ENCODE measurements at places on chromosomes 6 and 20.

DNA sequence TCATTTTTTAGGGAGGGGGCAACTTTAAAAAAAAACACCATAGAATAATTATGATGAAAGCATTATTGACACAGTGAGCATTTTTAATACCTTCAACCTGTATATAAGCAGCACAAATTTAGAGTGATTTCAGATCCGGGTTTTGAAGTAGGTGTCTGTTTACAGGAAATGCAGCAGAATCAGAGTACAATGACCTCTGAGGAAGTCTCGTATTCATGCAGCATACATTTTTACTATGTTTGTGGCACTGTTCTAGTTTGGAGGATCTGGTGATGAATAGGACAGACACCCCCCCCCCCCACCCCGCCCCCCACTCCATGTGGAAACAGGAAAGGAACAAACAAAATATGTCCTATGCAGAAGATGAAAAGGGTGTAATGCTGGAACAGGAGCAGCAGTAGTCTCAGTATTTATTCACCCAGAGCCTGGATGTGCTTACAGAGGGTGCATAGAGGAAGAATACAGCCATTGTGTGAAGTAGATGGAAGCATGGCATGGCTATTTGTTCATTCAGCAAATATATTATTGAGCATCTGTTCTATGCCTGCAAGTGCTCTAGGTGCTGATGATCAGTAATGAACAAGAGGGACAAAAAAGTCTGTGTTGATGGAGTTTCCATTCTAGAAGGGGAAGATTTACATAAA, 19.7 kb downstream of the VAPB start:
- DNase-seq, result no peak

DNA sequence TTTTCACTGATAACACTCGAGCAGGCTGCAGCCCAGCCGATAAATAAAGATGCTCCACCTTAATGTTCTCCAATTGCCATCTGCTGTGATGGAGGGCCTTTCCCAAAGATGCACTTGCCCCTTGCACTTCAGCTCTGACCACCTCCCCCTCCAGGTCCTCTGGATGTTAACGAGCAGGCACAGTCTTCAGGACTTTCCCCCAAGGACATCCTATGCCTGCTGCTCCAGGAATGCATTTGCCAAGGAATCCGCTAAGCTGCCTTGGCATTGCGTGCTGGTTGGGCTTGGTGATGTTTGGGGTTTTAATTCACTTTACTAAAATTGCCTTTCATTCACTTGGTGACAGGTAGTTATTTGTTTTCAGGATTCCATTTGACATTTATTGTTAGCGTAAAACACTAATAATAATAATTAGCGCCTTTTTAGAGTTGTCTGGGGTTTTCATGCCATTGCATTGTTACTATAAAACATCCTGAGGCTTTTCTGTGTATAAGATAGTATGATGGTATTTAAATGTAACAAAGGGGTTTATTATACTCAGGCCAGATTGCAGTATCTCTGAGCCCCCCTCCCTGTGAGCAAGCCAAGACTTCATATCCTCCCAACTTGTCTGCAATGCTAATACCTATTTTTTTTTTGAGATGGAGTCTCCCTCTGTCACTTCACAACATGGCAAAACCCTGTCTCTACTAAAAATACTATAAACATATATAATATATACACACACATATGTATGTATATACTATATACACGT, 66.7 kb upstream of the TSHZ2 start:
- DNase-seq, result no peak

GRCh38 chr20:12598894-12599293, 409.9 kb upstream of the SPTLC3 start:
- DNase-seq, result no peak

DNA sequence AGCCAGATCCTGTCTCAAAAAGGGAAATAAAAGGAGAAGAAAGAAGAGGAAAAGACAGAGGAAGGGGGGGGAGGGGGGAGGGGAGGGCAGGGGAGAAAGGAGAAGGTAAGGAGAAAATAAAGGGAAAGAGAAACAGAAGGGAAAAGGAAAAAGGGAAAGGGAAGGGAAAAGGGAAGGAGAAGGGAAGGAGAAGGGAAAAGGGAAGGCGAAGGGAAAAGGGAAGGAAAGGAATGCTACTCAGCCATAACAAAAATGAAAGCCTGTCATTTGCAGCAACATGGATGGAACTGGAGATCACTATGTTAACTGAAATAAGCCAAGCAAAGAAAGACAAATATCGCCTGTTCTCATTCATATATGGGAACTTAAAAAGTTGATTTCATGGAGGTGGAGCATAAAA, 22.3 kb downstream of the RBM24 start:
- no peak for DNase-seq

DNA sequence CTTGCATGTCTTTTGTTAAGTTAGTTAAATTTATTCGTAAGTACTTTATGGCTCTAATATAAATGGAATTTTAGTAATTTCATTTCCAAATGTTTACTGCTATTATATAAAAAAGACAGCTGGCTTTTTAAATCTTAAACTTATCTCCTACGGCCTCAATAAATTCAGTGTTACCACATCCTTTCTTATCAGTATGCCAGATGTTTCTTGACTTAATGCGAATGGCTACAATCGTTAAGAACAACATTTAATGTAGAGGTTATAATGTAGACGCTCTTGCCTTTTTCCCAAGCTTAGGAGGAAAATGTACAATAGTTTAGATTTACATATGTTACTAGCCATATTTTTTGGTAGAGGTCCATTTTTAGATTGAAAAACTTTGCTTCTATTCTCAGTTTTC, 659.4 kb downstream of the TENT5A start:
- DNase-seq, result no peak

- no peak for DNase-seq
Measured at GRCh38 chr6:15256538-15257271, 10.8 kb downstream of the JARID2 start.

DNA sequence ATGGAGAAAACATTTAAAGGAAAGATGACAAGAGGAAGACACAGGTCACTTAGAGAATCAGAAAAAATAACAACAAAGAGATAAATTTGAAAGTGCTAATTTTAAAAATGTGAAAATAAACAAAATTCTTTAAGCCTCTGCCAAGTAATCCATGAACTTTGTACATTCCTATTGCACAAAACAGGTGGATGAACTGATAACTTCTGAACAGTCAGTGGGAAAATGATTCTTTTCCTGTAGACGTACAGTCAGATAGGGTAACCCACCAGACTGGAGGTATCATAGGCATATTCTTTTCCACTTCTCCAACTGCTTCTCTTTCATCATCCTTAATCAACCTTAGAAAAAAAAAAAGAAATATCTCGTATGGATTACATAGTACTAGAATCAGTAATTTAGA, 36.5 kb upstream of the CRISP1 start:
- no peak for DNase-seq

- DNase-seq, result no peak
Measured at GRCh38 chr6:75331151-75331550, 46.6 kb upstream of the TMEM30A start.

DNA sequence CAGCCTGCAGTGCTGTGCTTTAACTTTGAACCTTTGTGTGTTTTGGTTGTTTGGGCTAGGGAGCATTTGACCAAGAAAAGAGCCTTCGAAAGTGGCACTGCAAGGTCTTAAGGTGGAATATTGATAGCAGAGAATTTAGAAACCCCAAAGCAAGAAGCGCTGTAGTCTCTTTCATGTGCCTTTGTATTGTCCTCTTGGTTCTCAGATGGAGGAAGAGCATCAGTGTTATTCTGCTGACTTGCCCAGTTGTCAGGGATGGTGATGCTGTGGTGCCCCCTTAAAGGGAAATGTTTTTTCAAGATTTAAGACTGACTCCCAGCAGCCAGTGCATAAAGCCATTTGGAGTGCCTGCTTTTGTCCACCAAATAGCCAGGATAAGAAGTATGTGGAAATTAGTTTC, 102.7 kb upstream of the INSM1 start:
- no peak for DNase-seq

DNA sequence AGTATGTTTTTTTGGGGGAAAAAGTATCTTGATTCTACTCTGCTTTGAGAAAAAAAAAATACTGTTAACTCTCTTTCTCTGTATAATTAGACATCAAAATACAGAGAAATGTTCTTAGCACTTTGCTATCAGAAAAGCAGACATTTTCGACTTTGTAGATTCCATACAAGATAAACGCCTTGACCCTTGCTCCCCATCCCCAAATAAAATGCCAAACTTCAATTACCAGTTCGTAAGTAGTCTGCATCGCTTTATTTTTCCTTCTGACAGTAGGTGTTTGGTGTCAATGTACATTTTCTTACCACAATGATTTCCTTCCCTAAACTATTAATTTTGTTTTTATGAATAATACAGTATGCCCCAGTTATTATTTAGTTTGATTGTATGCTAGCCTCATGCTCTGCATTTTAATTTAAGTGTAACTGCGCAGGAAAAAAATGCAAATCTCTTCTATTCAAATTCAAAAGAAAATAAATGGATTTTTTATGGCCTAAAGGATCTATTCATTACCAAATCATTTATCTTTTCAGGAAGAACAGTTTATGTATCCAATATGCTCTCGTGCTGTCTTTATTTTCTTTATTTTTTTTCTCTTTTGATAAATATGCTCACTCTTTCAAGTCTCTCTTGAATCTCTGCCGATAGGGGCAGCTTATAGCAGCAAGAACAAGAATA, 84.8 kb upstream of the ZNF217 start:
- no peak for DNase-seq

- DNase-seq, result no peak
Measured at GRCh38 chr6:84618836-84619235, 145.6 kb downstream of the TBX18 start.

DNA sequence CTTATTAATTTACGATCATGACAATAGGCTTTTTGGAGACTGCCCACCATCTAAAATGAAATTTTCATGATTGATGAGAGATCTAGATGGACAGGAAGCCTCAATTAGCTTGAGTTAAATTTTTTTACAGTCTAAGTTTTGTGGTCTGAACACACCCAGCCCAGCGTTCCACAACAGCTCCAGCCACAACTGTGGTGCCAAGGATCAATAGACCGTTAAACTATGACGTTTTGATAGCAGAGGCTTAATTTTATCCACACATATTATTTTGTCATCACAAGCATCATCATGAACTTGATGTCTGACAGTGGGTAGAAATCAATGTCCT, 5.5 kb upstream of the GABRR1 start:
- no peak for DNase-seq

GRCh38 chr6:129498950-129499842, 210.8 kb downstream of the ARHGAP18 start:
- no peak for DNase-seq

DNA sequence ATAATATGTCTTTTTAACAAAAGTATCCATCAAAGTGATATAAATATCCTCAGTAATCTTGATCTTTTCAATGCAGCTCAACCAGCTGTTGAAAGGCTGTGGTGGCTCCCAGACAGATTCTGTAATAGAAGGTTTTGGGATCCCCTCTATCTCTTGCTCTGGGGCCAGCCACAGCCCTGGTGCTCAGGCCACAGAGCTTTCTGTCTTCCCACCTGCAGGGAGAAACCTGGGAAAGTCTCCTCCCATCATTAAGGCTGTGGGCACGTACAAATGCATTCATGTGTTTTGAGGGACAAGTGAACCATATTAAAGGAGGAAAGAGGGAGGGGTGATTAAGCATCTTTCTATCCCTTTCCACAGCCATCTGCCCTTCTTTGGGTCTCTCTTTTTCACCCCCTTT, 183.1 kb downstream of the PRDM13 start:
- no peak for DNase-seq

GRCh38 chr6:34059136-34059731, 86.7 kb downstream of the GRM4 start:
- DNase-seq, result no peak

- DNase-seq, result peak; percentile 21
Measured at GRCh38 chr6:144334150-144334708, 49.1 kb downstream of the UTRN start.

GRCh38 chr20:32917191-32917950, 58.6 kb downstream of the EFCAB8 start:
- DNase-seq, result no peak

GRCh38 chr20:37936451-37936850, 33.5 kb downstream of the VSTM2L start:
- no peak for DNase-seq

DNA sequence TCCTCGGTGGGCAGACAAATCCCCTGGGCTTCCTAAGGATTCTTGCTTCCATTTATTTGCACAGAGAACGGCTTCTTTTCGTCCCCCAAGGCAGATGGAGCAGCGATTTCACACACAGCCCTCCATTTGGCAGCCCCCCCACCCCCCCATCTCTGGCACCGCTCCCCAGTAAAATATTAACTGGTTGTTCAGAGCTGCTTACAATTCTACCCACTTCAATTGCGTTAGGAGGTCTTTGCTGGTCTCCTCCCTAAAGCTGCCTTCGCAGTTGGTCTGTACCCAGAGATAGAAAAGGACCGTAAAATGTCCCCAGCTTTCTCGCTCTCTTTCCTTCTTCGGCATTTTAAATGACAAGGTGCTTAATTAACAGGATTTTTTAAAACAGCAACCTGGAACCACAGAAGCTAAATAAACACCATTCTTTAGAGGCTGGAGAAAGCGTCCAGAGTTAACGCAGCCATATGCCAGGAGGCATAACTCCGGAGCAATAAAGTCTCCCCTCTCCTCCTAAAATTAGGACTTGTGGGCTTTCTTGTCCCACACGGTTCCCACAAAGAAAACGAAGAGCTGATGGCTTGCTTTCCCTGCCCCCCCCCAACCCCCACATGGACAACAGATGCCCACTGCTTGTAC, 1.7 kb upstream of the ZMYND8 start:
- no peak for DNase-seq

- no peak for DNase-seq
Measured at GRCh38 chr6:1633366-1634021, 23.8 kb downstream of the FOXC1 start.

GRCh38 chr6:3228771-3229565, 1.5 kb upstream of the TUBB2B start:
- peak; percentile 21 for DNase-seq

- no peak for DNase-seq
Measured at GRCh38 chr6:107794771-107795170, 29.3 kb downstream of the SCML4 start.

DNA sequence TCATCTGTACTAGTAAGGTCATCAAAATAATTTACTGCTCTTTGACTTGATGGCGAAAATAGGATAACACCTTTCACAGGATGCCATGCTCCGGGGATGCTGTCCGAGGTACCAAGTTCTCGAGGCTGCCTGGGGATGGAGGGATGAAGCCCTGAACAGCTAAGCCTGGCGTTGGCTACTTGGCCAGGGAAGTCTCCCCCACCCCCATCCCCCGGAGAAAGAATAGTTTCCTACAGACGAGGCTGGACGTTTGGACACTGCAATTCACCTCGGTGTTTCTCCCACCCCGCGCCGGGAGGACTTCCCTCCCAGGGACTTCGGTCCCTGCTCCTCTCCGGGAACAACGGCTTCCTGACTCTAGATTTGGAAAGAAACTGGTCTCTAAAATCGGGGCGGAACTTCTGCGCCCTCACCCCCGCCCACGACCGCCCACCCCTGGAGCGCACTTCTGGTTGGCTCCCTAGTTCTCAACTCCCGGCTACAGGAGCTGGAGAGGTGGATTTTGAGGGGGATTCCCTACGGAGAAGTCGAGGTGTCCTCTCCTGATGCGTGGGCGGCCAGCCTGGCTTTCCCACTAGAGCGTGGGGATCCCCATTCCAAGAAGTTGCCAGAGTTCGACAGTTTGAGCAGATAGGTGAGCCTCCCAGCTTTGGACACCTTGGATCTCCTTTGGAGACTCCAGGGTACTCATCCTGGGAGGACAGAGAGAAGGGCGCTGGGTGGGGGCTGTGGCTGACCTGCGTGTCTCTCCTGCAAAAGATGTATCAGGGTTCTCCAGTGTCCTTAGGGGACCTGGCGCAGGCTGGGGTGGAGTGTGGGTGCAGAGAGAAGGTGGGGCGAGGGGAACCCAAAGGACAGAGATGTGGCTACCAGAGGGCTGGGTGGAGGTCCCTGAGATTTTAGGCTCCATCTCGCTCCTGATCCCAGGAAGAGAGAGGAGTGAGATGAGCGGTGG, 1.1 kb downstream of the PCSK2 start:
- no peak for DNase-seq

All from T-helper 1 cell (primary cell).